Natural killer cell (primary cell): ENCODE measurements at places on chromosomes 7 and 10. TPM values are rescaled to one million over a fixed set of nuclear protein-coding genes. Genes with fewer than 3 reads are reported as not detected.

- no peaks in the 10 kb centered on the region for H3K36me3 ChIP-seq
- H3K27me3 ChIP-seq = no peaks in the 10 kb centered on the region
- no peaks in the 10 kb centered on the region for H3K4me1 ChIP-seq
Measured at GRCh38 chr7:8783229-8783628, 349.8 kb downstream of the NXPH1 start.

GRCh38 chr7:118573085-118573484 lies 348.6 kb downstream of the ANKRD7 start:
- H3K4me3 ChIP-seq = no peak overlapping the region
- no peak overlapping the region for H3K27ac ChIP-seq
- H3K4me1 ChIP-seq = no peaks in the 10 kb centered on the region

DNA sequence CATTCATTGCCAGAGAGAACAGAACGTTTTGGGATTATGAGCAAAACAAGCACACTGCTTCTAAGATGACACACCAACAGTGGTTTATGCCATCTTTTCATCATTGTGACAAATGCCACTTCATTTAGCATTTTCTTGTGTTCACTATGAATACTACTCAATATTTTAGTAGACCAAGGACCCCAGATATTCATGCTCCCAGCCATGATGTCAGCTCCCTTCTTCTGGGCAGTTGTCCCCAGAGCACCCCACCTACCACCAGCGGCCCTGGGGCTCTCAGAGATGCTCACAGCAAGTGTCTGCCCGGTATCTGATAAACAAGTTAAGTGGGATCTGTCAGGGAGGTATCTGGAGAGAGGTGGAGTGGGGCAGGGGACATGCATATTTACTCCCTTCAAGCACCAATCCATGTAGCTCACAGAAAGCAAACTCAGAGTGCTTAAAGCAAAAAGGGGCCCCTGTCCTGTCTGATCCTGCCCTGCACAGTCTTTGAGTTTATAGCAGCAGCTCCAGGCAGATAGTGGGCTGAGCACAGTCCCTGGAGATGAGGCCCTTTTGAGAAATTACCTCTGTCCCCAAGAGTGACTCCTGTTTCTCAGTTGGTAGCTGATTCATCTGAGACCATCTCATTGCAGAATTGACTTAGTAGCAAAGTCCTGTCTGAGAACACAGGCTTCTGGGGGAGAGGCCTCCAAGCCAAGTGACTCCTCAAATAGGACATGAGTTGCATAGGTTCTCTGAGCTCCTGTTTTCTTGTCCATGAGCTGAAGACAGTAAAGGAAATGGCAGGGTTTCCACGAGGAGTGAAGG lies 281.8 kb upstream of the KLF6 start:
- H3K4me1 ChIP-seq = no peaks in the 10 kb centered on the region
- no peak overlapping the region for H3K27ac ChIP-seq
- no peak overlapping the region for H3K4me3 ChIP-seq
- H3K27me3 ChIP-seq = no peaks in the 10 kb centered on the region
- DNase-seq = no peak

DNA sequence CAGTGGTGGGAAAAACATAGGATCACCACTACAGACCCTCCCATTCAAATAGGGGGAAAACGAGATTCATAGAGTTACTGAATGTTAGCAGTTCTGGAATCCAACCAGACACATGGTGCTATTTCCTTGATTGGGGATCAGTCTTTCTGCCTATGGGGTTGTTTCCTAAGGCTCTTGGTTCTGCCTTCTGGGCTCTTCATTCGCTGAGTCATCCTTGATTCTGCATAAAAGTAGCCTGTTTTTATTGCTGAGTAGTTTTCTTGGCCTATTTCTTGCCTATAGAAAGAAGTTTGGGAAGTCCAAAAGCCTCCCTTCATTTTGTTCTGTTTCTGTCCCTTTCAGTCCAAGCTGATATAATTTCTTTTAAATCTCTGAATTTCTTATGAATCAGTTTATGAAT lies 99.3 kb upstream of the OIT3 start:
- H3K27ac ChIP-seq = no peak overlapping the region
- H3K4me3 ChIP-seq = no peak overlapping the region
- no peak for DNase-seq
- H3K4me1 ChIP-seq = no peaks in the 10 kb centered on the region
- H3K27me3 ChIP-seq = no peaks in the 10 kb centered on the region

- no peak for DNase-seq
- no peaks in the 10 kb centered on the region for H3K27me3 ChIP-seq
- no peaks in the 10 kb centered on the region for H3K36me3 ChIP-seq
- H3K4me3 ChIP-seq = no peak overlapping the region
Measured at GRCh38 chr7:140009735-140010134, 53.0 kb downstream of the PARP12 start.

PRPS1L1 gene
- not detected for total RNA-seq

GRCh38 chr10:89946106-89946505 lies 244.7 kb downstream of the KIF20B start:
- no peak overlapping the region for H3K4me3 ChIP-seq
- H3K27ac ChIP-seq = no peak overlapping the region
- H3K27me3 ChIP-seq = no peaks in the 10 kb centered on the region
- no peak for DNase-seq
- no peaks in the 10 kb centered on the region for H3K4me1 ChIP-seq

BHLHA15 gene
- total RNA-seq = 3.3 TPM

- no peaks in the 10 kb centered on the region for H3K27me3 ChIP-seq
- DNase-seq = peak; percentile 11
- peaks cover 18% of the 10 kb centered on the region for H3K4me1 ChIP-seq
- H3K4me3 ChIP-seq = no peak overlapping the region
- H3K27ac ChIP-seq = no peak overlapping the region
- peaks cover 47% of the 10 kb centered on the region for H3K36me3 ChIP-seq
Measured at GRCh38 chr10:125003146-125003900, 61.4 kb downstream of the ZRANB1 start.

GRCh38 chr10:5566614-5567013 lies 41.9 kb downstream of the CALML3 start:
- H3K4me1 ChIP-seq = peaks cover 12% of the 10 kb centered on the region
- no peak overlapping the region for H3K4me3 ChIP-seq
- no peaks in the 10 kb centered on the region for H3K36me3 ChIP-seq
- DNase-seq = no peak
- no peak overlapping the region for H3K27ac ChIP-seq

BMI1 gene
- 66.4 TPM for total RNA-seq

- H3K4me1 ChIP-seq = no peaks in the 10 kb centered on the region
- H3K36me3 ChIP-seq = no peaks in the 10 kb centered on the region
- no peak for DNase-seq
- no peak overlapping the region for H3K4me3 ChIP-seq
- H3K27ac ChIP-seq = no peak overlapping the region
Measured at GRCh38 chr10:16798571-16798970, 18.7 kb downstream of the RSU1 start.

- DNase-seq = no peak
- no peaks in the 10 kb centered on the region for H3K4me1 ChIP-seq
- H3K4me3 ChIP-seq = no peak overlapping the region
- no peaks in the 10 kb centered on the region for H3K36me3 ChIP-seq
Measured at GRCh38 chr10:5518143-5518542, 6.6 kb upstream of the CALML3 start.

MRC1 gene
- total RNA-seq = 0.15 TPM

CYP2C19 gene
- not detected for total RNA-seq

ORC5 gene
- 13.6 TPM for total RNA-seq

CHRM2 gene
- total RNA-seq = not detected

CYP2C9 gene
- not detected for total RNA-seq
